Heart left ventricle (tissue), 16 donors: ENCODE measurements at places on chromosomes 11 and 22. TPM values are rescaled to one million over a fixed set of nuclear protein-coding genes. Genes with fewer than 3 reads are reported as not detected.
A peak's percentile ranks its signal among the peaks of the same experiment; 100 is the strongest.

Gene OR8A1
- not detected for polyA plus RNA-seq

GRCh38 chr11:36014898-36015665 is 71.2 kb downstream of the LDLRAD3 start:
- no peak for DNase-seq

Gene SOX6
- 3.8 TPM for polyA plus RNA-seq

DNA sequence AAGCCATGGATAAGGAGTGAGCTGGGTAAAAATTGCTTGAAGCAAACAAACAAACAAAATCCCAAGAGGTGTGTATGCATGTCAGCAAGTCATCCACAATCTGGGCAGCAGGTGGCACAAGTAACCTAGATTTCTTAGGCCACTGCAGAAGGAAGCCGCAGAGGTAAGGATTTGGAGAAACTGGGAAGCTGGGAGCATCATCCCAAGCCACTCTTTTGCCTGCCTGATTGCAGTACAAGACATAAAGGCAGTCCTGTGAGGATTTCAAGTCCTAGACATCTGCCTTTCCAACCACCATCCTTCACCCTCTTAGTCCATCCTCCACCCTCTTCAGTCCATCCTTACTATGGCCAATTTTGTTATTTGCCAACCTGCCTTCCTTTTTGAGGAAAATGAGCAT is 67.2 kb upstream of the BMAL1 start:
- DNase-seq: peak; percentile 58

GRCh38 chr11:72452495-72452894 is 18.2 kb upstream of the CLPB start:
- DNase-seq: no peak

DNA sequence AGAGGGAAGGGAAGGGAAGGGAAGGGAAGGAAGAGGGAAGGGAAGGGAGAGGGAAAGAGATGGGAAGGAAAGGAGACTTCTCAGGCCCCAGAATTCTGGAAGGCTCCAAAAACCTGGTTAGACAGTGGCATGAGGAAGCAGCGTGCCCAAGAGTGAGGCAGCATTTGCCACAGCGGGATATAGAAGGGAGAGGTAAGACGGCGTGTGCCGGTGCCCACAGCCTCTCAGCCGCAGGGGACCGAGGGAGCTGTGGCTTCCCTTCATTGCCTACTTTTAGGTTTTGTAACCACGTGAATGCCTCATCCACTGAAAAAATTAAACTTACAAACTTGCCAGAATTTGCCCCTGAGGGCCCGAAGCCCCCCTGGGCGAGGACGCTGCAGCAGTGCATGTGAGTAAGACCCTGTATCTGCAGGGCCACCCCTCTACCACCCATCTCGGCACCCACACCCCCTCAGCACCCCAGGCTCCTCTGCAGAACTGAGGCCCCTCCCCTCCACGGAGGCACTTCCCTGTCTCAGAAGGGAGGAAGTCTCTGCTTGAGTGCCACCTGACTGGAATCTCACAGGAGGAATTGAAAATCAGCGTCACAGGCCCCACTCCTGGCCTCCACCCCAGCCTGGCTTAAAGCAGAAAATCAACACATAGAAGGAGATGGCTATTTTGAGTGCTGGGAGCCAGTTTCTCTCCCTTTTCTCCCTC is 58.1 kb downstream of the LINC01488 start:
- peak; percentile 44 for DNase-seq

Gene PAX6
- polyA plus RNA-seq: not detected

- no peak for DNase-seq
Measured at GRCh38 chr11:81089242-81089641, 1644.4 kb downstream of the FAM181B start.

- no peak for DNase-seq
Measured at GRCh38 chr11:49213026-49213560, 4.7 kb upstream of the FOLH1 start.

DNA sequence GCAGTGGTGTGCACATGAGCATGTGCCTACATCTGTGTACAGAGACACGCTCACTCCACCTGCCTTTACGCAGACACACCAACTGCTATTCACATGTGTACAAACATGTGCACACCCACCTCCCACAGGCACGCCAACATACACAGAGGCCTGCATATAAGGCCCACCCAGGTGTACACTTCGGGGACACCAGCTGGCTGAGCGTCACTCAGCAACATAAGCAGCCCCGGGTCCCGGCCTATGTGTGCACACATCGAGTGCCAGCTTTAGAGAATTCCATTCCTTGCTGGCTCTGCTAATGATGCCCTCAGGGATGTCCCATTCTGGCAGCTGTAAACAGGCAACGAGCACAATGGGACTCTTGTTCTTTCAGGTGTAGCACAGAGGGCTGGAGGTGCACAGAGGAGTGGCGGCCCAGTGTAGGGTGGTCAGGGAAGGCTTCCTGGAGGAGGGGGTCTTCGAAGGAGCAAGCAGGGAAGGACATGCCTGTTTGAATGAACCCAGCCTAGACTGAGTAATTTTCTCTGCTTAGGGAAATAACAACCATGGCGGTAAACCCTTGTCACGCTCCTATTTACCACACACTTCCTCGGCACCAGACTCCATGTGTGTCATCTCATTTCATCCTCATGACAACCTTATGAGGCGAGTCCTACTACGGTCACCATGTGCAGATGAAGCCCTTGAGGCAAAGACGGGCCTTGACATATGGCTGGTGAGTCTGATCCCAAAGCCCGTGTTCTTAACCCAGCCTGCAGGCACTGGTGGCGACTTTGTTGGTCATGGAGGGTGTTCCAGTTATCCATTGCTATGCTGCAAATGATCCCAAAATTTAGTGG is 35.1 kb downstream of the RPL3 start:
- no peak for DNase-seq

- no peak for DNase-seq
Measured at GRCh38 chr11:28169816-28170215, 61.6 kb downstream of the METTL15 start.

- no peak for DNase-seq
Measured at GRCh38 chr22:23938328-23939016, 22.5 kb downstream of the GSTT2B start.
